ENCODE measurements at places on chromosomes 4 and X.

- DNase-seq = no peak
Observed at GRCh38 chr4:1244978-1245471, 3.9 kb downstream of the CTBP1 start.

DNA sequence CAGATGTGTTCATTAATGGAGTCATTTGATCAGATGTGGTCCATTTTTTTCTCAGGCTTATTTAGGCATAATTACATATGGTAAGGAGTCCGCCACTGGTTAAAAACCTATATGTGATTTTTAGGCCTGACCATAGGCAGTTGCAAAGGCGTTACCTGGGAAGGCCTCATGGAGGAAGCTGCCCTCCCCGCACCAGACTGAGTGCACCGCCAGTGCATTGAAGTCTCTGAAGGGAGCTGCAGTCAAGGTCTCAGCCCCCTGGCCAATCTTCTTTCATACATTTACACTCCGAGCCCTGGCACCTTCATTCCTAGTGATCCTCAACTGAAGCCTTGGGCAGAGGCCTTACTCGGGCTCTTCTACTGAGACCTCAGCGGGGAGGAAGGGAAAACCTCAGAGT lies 898.2 kb upstream of the AGA start:
- no peak for DNase-seq

- DNase-seq = no peak
Observed at GRCh38 chr4:151798678-151799416, 38.0 kb upstream of the GATB start.

DNA sequence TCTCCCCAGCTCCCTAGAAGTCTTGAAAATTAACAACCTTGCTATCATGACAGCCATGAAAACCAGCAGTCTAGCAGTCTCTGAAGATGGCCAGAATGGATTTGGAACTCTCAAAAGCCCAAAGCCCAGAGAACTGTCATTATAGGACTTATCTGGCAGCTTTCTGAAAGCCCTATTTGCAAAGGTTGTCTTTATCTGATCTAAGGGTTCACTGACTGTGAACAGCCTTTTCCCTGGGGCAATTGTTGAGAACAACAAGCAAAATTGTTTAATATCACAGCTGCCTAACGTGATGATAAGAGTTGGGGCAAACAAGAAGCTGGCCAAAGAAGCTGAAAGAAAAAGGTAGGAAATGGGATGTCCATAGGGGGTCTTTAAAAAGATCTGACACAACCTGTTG lies 20.9 kb upstream of the KLHL8 start:
- DNase-seq = no peak

- peak; percentile 17 for DNase-seq
Observed at GRCh38 chr4:185143601-185143969, 519 bp downstream of the SLC25A4 start.

GRCh38 chrX:47530049-47530448 lies 31.0 kb upstream of the ARAF start:
- DNase-seq = no peak

DNA sequence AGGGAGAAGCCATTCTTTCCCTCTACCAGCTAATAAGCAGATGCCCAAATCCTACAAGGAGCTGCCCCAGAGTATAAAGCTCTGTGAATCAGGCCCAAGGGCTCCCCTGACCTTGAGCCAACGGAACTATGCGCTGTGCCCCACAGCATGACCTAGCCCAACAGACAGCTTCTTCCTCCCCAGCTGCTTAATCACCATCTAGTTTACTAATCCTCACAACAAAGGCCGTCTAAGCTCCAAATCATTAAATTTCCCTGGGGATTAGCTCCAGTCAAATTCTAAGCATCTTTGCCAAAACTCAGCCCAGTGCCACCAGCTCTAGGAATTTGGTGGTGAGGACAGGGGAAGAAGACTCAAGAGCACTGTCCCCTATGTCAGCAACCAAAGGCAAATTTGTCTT lies 113.1 kb downstream of the SHROOM4 start:
- DNase-seq = no peak

DNA sequence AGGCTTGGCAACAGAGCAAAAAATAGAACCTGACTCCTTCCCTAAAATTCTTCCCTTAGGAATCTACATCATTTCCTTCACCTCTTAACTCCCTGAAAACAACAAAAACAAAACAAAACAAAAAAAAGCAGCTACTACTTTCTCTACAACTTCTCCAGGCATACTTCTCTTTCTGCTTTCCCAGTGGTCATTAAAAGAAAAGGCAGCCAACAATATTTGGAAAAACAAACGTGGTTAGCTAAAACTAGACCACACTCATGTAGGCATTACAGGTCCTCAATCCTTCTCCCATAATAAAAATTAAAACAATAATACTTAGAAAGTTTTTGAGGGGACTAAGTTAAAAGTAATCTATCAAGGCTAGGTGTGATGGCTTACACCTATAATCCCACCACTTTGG lies 29.0 kb upstream of the SMIM14 start:
- DNase-seq = no peak

DNA sequence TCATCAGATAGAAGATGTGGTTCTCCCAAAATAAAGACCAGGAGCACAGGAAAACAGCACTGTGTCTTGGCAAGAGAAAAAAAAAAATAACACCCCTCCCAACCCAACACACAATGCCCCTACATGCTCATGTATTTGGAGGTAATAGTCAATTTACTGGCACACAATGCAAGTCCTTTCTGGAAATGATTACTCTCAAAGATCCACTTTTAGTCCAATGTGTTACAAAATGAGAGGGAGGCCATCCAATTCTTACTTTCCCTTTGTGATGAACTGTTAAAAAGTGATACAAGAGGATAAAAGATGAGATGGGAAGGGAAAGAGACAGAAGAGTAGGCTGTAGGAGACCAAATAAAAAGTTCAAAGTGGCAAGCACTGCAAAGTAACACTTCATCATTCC lies 180.3 kb upstream of the DKK2 start:
- DNase-seq = no peak

GRCh38 chr4:74327762-74328161 lies 19.5 kb downstream of the EPGN start:
- no peak for DNase-seq

DNA sequence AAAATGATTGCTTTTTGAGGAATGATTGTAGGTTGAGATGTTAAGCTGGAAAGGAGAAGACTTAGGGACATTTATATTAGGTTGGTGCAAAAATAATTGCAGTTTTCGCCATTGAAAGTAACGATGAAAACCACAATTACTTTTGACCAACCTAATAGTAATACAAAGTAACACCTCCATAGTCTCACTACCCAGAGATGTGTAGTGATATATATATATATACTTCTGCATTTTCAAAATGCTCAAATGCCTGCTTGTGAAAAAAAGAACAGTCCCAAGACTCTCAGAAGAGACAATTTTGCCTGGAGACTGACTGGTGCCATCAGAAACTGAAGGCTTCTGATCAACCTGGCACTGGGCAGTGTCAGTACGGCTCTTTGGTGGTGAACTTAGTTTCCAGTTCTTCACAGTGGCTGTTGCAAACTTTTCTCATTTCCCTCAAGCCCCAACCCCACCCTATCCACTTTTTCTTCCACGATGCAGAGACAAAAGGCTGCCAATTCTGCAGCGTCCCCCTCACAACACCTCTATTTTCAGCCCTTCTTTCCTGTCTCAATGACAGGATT lies 35.1 kb upstream of the TAPT1 start:
- no peak for DNase-seq
